ENCODE measurements at places on chromosomes 12 and 14.

DNA sequence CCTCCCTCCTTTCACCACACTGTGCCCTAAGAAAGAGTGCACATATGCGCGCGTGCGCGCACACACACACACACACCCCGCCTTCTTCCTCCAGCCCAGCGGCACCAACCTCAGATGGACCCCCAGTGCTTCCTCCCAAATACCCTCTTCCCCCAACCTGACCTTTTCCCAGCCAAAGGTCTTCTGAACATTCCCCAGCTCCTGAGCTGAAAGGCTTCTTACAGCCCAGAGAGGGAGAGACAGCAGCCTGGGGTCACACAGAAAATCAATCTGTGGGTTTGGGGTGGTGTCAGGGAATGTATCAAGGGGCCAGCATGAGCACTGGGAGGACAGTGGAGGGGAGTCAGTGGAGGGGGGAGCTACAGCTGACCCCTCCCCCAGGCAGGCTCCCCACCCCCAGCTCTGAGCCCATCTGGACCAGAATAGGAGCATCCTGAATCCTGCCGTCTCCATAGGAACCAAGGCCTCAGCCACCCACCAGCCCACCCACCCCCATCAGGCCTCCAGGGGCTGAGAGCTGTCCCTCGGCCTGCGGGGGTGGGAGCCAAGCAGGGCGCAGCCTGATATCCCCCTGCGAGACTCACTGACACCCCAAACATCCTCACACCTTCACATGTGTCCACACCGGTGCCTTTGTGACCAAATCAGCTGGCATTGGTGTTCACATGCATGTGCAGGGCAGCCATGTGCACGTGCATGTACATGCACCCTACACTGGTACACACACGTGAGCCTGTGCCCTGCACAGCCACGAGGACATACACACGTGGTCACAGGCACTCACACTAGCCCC lies 5.7 kb downstream of the RASAL1 start:
- no peak for DNase-seq

GRCh38 chr14:68945585-68946488 lies 33.3 kb downstream of the ACTN1 start:
- no peak for DNase-seq

- no peak for DNase-seq
Observed at GRCh38 chr12:61254225-61254624, 1006.0 kb upstream of the USP15 start.

GRCh38 chr12:124391340-124392261 lies 96.7 kb downstream of the RFLNA start:
- DNase-seq: no peak

DNA sequence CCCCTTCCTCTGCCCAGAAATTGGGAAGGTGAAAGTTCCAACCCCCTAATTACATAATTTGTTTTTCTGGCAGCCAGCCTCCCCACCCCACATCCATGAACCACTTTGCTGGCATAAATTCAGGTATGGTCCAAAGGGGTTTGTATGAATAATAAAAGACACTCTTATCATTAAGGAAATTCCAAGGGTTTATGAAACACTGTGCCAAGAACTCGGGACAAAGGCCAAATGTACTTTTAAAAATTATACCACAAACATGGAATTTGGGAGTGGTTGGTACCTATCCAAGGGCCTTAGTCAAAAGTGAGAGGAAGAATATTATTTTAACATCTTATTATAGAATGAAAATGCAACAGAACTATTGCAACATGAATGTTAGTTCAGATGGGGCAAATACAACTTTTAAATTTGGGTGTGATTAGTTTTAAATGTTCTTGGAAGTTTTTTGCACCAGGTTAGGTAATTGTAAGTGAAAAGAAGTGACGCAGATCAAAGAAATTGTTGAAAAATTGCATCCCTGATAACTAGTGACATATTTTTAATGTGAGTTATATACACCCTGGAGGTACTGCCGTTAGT lies 217.8 kb downstream of the TMEM117 start:
- no peak for DNase-seq
